ENCODE measurements at places on chromosomes 2 and 18.
A peak's percentile ranks its signal among the peaks of the same experiment; 100 is the strongest.

DNA sequence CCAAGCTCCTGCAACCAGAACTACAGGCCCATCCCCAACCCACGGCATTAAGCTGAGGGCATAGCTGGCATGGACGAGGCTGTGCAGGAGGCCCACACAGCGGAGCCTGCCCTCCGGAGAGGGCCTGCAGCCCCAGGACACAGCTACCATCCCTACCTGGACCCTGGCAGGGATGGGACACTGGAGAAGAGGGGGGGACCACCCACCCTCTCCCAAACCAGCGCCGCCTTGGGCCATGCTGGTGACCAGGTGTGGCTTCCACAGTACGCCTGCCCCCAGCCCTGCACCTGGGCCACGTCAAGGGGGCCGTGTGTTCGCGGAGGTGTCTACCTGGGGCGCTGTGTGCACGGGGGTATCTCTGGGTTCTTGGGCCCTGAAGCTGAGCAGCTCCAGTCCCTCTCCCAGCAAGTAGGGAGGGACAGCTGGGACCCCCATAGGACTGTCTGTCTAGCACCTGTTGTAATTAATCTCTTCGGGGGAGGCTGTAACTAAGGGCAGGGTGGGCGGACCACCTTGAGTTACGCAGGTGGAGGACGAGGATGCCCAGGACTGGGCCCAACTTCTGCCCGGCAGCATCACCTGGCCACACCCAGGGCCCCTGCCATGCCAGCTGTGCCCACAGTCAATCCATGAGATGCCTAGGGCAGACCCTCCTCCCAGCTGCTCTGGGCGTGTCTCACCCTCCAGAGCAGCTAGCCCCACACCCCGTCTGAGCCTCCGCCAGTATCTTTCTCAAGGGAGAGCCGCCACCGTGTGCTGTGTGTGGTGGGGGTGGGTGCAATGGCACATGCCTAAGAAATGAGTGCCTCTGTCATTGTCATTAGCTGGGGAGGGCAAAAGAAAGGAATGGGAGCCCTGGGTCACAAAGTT lies 18.3 kb downstream of the HS6ST1 start:
- no peak for DNase-seq

- DNase-seq = peak; percentile 3
Measured at GRCh38 chr18:31710826-31711225, 26.4 kb upstream of the B4GALT6 start.

DNA sequence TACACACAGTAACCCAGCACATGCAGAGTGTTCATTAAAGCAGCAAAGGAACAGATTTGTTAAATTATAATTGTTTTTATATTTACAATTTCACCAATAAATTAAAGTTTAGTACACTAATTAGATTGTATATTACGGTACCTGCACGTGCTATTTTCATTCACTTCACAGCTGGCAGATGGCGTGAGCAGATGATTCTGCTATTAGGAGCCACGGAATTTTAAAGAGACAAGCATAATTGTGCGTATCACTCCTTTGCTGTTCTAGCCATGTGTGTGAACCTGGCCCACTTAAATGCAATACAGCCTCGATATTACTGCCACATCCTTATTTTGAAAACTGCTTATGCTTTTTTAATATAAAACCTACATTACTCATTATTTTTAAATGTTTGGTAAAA lies 332.8 kb upstream of the SOX11 start:
- no peak for DNase-seq

DNA sequence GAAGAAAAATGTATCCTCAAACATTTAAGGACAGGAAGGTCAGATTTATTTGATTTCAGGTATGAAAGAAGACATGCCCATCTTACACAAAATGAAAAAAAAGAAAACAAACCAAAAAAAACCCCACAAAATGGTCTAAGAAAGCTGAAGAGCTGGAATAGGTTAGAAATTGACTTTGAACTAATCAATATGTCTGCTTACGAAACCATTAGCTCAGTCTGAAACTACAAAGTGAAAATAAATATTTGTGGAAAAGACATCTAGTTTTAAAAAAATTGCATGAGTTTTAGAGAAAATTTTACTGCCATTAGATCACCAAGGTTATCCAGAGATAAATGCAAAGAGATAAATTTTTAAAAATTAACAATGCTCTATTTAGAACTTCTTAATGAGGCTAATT lies 125.3 kb downstream of the TMEFF2 start:
- DNase-seq = no peak

DNA sequence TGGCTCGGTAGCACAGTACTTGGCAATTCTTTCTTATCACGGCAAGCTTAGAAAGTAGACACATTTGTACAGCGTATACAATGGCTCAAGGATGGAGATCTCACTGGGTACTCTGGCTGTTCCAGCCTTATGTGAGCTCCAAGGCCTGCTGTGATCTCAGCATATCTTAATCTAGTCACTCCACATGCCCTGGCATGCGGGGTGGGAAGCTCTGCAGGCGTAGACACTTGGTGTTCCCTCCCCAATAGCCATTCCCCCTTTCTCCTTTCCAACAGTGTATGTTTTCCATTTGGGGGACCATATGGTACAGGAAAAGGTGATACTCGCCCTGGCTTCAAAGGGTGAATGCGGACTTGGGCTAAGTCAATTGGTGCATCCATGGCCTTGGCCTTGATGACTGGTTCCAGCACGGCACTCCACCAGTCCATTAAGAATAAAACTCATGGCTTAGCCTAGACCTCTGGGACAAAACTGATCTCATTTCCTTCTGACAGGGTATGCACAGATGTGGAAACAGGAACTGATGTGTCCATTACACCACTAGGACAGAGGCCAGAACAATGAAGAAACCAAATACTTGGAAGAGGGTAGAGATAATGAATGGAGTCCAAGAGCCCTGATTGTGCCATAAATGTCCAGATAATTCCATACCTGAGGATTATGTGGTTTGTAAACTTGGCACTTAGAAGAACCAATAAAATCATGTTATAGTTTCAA lies 28.4 kb downstream of the TGIF1 start:
- no peak for DNase-seq

DNA sequence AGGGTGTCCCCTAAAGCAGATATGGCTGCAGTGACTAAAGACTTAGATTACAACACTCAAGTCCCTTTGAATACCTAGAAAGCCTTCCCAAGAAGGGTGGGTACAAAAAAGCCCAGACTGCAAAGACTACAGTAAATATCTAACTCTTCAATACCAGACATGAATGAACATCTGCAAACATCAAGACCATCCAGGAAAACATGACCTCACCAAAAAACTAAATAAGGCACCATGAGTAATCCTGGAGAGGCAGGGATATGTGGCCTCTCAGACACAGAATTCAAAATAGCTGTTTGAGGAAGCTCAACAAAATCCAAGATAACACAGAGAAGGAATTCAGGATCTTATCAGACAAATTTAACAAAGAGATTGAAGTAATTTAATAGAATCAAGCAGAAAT lies 138.2 kb upstream of the OTOS start:
- DNase-seq = no peak

DNA sequence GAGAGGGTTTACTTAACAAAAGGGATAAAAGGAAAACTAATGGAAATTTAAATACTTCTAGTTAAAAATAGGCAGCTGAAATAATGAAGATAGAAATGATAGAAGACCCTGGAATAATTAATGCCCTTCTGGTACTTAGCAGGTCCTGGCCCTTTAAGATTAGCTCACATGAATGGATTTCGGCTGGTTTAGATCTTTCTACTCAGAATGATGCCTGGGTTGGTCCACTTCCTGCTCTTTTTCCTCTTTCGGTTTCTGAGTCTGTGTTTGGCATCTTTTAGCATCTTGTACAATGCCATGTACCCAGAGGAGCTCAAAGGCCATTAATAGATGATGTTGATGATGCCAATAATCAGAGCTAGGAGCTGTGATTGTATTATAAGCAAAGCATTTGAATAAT lies 290.5 kb downstream of the CLIP4 start:
- DNase-seq = no peak

- DNase-seq = no peak
Measured at GRCh38 chr2:86466306-86466705, 25.1 kb downstream of the KDM3A start.

- no peak for DNase-seq
Measured at GRCh38 chr2:183995632-183996031, 602.7 kb upstream of the ZNF804A start.

- no peak for DNase-seq
Measured at GRCh38 chr2:240595381-240596079, 9.0 kb downstream of the CAPN10 start.

- DNase-seq = no peak
Measured at GRCh38 chr2:194514281-194514680, 1142.7 kb upstream of the SLC39A10 start.

DNA sequence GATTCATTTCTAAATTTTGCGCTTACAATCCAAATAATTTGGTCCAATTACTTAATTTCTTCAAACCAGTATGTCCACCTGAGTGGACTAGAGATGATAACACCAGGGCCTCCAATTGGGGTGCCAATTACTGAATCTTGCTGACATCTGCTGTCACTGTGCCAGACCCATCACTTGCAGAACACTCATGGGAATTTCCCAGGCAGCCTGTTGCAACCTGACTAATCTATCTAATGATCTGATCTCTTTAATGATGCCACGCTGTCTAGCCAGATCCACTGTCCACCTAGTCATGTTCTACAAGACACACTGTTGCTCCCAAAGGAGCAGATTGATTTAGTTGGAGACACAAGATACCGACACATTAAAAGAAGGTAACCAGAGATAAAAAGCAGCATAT lies 11.8 kb upstream of the LRP1B start:
- DNase-seq = no peak

GRCh38 chr18:11324510-11324909 lies 175.1 kb upstream of the PIEZO2 start:
- no peak for DNase-seq

DNA sequence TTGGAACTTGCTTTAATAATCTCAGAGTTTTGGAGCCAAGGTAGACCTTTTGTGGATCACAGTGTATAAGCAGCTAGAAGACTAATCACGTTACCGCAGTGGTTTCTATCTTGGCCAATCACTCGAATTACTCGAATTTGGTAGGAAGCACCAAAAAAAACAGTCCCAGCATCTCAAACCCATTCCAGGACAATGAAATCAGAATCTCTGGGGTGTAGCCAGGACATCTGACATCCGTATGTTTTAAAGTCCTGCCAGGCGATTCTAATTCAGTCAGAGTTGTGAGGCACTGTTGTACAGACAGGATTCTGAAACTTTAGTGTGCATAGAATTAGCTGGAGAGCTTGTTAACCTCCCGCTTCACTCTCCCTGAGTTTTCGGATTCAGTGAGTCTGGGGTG lies 30.8 kb downstream of the GRHL1 start:
- DNase-seq = no peak

DNA sequence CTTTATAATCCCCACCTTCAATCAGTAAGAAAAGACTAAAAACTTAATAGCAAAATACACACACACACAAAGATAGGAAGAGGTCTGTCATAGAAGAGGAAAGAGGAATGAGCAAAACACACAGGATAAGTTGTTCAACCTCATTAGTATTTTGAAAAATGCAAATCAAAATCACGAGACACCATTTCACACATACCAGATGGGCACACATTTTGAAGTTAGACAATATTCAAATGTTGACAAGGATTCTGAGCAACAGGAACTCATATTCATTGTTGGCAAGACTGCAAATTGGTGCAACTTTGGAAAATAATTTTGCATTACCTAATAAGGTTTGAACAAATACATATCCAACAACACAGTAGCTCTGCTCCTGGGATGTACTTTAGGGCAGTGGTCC lies 127.6 kb downstream of the RAB3GAP1 start:
- DNase-seq = no peak

DNA sequence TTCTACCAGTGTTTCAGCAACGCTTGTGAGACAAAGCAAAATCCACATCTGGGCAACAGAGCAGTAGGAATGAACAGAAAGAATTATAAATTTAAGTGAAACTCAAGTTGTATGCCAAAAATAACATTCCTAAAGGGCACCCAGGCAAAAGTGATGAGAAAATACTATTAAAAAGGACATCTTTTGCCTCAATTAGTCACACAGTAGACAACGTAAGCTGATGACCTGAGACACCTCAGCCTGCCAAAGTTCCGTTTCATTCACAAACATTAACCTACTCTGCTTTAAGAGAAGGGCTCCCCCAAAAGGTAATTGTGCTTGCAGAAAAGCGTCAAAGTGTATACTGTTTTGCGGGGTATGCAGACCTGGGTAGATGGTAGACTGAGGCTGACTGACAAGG lies 7.2 kb downstream of the HDLBP start:
- DNase-seq = no peak

GRCh38 chr2:74221604-74222299 lies 23.3 kb downstream of the MTHFD2 start:
- DNase-seq = no peak

GRCh38 chr18:66011916-66012315 lies 261.1 kb downstream of the CDH7 start:
- DNase-seq = no peak

DNA sequence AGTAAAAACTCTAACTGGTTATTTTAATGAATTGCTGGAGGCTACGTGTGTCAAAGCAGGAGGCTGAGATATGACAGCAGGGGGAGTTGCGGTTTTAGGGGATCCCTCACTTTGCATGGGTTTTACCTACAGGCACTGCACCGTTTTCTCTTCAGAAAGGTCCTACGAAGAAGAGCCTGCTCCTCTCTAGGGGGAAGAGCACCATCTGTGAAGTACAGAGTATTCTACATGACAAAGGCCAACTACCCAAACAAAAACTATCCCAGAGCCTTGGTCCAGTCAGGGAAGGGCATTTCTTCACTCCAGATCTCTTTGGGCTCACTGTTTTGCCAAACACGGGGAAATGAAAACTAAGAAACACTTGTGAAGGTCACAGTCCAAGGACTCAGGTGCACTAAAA lies 696.7 kb upstream of the SOX11 start:
- no peak for DNase-seq

DNA sequence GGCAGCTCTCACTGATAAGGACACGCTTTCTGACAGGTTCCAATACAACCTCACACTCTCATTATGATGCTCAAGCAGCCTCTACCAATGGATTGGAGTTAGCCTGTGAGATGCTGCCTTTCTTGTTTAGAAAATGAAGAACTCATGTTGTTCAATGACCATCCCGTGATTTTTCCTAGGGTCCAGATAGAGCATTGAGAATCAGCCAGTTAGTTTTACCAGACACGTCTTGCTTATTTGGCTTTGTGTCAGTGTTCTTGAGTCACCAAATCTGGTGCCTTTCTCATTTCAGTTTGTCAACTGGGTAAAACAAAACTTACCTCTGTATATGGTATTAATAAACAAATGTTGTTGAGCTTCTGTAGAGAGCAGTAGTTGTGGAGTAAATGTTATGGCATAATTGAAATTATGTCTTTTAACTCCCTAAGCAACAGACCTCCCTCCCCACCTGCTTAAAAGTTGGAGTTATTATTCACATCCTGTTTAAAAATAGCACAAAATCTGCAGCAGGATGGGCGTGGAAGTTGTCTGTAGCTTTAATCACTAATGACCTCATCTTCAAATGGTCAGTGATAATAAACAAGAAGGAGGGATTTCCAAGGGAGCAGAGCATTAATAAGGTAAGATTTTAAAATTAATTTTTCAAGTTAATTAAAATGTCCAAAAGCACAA lies 167.3 kb downstream of the HRH4 start:
- DNase-seq = no peak
